Osteoblast (primary cell): ENCODE measurements at places on chromosomes 7 and 10. TPM values are rescaled to one million over a fixed set of nuclear protein-coding genes. Genes with fewer than 3 reads are reported as not detected.

- no peaks in the 10 kb centered on the region for H3K4me1 ChIP-seq
- H3K4me3 ChIP-seq, result no peak overlapping the region
- no peak overlapping the region for H3K27ac ChIP-seq
Observed at GRCh38 chr7:81944058-81944457, 174.2 kb upstream of the HGF start.

The PLA2G12B gene
- not detected in 2 replicates for total RNA-seq

GRCh38 chr7:11213266-11213665 is 239.6 kb downstream of the PHF14 start:
- H3K36me3 ChIP-seq, result no peaks in the 10 kb centered on the region
- H3K27ac ChIP-seq, result no peak overlapping the region
- H3K4me3 ChIP-seq, result no peak overlapping the region
- peaks cover 2% of the 10 kb centered on the region for H3K4me1 ChIP-seq
- DNase-seq, result no peak
- H3K27me3 ChIP-seq, result no peaks in the 10 kb centered on the region

GRCh38 chr7:50197549-50197948 is 104.5 kb upstream of the ZPBP start:
- DNase-seq, result no peak
- H3K4me3 ChIP-seq, result no peak overlapping the region
- no peaks in the 10 kb centered on the region for H3K36me3 ChIP-seq
- no peaks in the 10 kb centered on the region for H3K27me3 ChIP-seq
- no peaks in the 10 kb centered on the region for H3K4me1 ChIP-seq

- no peak overlapping the region for H3K4me3 ChIP-seq
- DNase-seq, result no peak
- H3K27me3 ChIP-seq, result no peaks in the 10 kb centered on the region
Observed at GRCh38 chr7:148045521-148045920, 545.0 kb upstream of the C7orf33 start.

DNA sequence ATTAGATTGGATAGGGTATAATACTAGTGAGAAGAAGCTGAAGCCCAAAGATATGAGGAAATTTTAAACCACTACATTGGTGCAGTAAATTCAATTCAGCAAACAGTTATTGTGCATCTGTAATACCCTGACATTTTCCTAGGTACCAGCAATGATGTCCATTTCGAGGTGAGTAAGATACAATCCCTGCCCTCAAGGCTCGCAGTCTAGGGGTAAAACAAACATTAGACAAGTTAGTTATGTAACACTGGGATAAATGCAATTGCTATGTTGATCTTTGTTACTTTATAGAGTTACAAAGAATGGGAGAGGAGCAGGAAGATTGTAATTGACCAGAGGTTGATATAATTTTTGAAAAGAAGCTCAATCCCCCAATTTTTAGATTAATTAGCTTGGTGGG is 168.1 kb downstream of the PRKG1 start:
- DNase-seq, result no peak
- no peak overlapping the region for H3K27ac ChIP-seq
- H3K4me1 ChIP-seq, result peaks cover 14% of the 10 kb centered on the region
- no peaks in the 10 kb centered on the region for H3K27me3 ChIP-seq
- no peaks in the 10 kb centered on the region for H3K36me3 ChIP-seq

GRCh38 chr7:74299401-74299800 is 10.2 kb downstream of the CLIP2 start:
- H3K27me3 ChIP-seq, result no peaks in the 10 kb centered on the region
- peaks cover 11% of the 10 kb centered on the region for H3K4me1 ChIP-seq
- peak; percentile 34 for DNase-seq
- no peak overlapping the region for H3K4me3 ChIP-seq
- H3K27ac ChIP-seq, result no peak overlapping the region

The TMEM130 gene
- 0.88 and 1.1 TPM in 2 replicates for total RNA-seq

DNA sequence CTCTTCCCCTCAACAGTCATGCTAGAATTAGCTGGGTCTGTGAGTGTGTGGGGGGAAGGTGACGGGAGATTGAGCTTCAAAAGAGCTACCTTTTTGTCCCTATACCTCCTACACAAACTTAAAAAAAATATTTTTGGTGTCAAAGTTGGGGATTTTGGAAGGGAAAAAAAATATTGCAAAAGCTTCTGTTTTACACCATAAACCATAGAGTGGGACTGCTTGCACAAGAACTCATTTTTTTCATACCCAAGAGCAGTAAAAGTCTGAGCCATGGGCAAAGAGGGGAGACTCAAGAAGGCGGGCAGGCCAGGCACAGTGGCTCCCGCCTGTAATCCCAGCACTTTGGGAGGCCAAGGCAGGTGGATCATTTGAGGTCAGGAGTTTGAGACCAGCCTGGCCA is 9.4 kb upstream of the ZDHHC4 start:
- no peaks in the 10 kb centered on the region for H3K27me3 ChIP-seq
- DNase-seq, result no peak
- no peaks in the 10 kb centered on the region for H3K4me1 ChIP-seq
- H3K27ac ChIP-seq, result no peak overlapping the region
- H3K36me3 ChIP-seq, result no peaks in the 10 kb centered on the region
- H3K4me3 ChIP-seq, result no peak overlapping the region

GRCh38 chr10:71835671-71836595 is 15.1 kb downstream of the PSAP start:
- H3K36me3 ChIP-seq, result peaks cover 14% of the 10 kb centered on the region
- H3K4me1 ChIP-seq, result peaks cover 66% of the 10 kb centered on the region
- DNase-seq, result peak; percentile 95
- no peaks in the 10 kb centered on the region for H3K27me3 ChIP-seq
- no peak overlapping the region for H3K4me3 ChIP-seq
- peak overlapping the region; percentile 78 for H3K27ac ChIP-seq

The TMEM184A gene
- total RNA-seq, result under 0.01 TPM in 2 replicates

The DOCK1 gene
- total RNA-seq, result 80.3 and 106 TPM in 2 replicates

- H3K4me1 ChIP-seq, result peaks cover 17% of the 10 kb centered on the region
- H3K4me3 ChIP-seq, result no peak overlapping the region
- H3K27ac ChIP-seq, result no peak overlapping the region
- no peaks in the 10 kb centered on the region for H3K27me3 ChIP-seq
Observed at GRCh38 chr10:30171601-30172000, 112.2 kb upstream of the JCAD start.

The CYP3A4 gene
- not detected in 2 replicates for total RNA-seq

The AQP1 gene
- total RNA-seq, result 0.59 and 0.72 TPM in 2 replicates

DNA sequence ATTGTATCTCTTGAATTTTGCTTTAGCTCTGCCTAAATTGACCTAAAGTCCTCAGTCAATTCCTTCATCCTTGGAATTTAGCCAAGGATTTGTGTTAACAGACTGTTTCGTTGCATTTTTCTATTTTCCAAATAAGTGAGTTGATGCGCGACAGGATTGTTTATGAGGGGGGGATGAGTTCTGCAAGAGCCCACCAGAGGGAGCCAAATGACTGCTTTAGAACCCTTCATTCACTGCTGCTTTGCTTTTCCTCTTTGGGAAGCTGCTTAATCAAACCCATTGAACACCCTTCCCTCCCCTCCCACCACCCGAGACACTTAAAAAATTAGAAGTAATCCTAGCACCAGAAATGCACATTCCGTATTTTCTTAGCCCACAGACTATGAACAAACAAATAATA is 33.7 kb upstream of the PTF1A start:
- no peaks in the 10 kb centered on the region for H3K27me3 ChIP-seq
- H3K36me3 ChIP-seq, result no peaks in the 10 kb centered on the region
- no peak overlapping the region for H3K27ac ChIP-seq

- H3K36me3 ChIP-seq, result no peaks in the 10 kb centered on the region
- no peak overlapping the region for H3K4me3 ChIP-seq
- H3K4me1 ChIP-seq, result peaks cover 31% of the 10 kb centered on the region
Observed at GRCh38 chr7:16739863-16740622, 13.5 kb upstream of the TSPAN13 start.

The AIMP2 gene
- 60.1 and 61.5 TPM in 2 replicates for total RNA-seq

The EPHB6 gene
- total RNA-seq, result 2.4 and 4.0 TPM in 2 replicates

DNA sequence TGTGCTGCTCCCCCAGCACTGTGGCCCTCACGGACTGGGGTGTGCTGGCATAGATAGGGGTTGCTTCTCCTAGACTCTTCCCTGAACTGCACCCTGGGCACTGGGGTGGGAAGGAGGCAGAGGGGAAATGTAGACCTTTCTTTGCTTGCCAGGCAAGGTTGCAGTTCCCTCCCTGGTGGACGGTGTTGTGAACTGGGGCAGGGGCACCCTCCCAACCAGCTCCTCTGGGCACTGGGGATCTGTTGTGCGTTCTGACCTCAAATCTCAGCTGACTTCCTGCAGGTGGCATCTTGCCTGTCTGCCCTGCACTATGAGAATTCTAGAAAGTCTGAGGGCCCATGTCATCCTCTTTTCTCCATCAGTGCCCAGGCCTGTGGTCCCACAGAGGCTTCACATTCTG is 53.9 kb downstream of the ARHGAP22 start:
- no peaks in the 10 kb centered on the region for H3K27me3 ChIP-seq
- H3K27ac ChIP-seq, result no peak overlapping the region
- DNase-seq, result no peak
- H3K4me3 ChIP-seq, result no peak overlapping the region
- peaks cover 78% of the 10 kb centered on the region for H3K36me3 ChIP-seq

DNA sequence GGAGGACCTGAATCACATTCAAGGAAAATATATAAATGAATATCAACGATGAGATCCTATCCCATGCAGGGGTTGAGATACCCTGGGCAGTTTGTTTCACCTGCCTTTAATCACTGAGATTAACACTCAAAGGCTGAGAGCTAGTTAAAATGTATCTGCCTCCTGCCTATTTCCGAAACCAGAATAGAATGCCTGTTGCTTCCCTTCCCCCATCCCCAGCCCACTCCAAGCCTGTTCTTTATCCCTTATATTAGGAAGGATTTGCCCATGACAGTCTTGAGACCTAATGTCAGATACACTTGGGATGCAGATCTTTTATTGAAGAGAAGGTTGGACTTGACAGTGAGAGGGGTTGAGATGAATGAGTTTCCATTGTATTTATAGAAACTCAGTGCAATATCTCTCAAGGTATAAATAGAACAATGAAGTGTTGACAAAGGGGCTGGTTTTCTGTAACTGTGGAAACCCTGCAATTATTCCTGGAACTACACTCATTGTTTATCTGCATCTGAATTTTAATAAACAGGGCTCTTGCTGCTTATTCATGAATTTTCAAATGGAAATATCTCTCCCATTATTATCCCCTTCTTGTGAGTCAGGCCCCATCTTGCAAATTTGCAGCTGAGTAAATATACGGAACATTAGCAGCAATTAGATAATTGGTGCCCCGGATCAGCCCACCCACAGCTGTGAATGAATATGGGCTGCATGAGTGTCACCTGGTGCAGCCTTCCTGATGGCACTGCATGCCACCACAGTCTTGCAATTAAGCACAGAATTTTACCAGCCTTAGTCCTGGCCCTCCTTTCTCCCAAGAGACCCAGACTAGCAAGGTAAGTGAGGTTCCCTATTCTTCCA is 66.7 kb downstream of the SORCS3 start:
- no peaks in the 10 kb centered on the region for H3K4me1 ChIP-seq
- H3K27me3 ChIP-seq, result no peaks in the 10 kb centered on the region
- no peaks in the 10 kb centered on the region for H3K36me3 ChIP-seq
- no peak overlapping the region for H3K4me3 ChIP-seq
- DNase-seq, result no peak

The GNGT1 gene
- not detected in 2 replicates for total RNA-seq

- no peaks in the 10 kb centered on the region for H3K36me3 ChIP-seq
- H3K4me1 ChIP-seq, result no peaks in the 10 kb centered on the region
- DNase-seq, result no peak
Observed at GRCh38 chr7:121475806-121476205, 79.7 kb upstream of the FAM3C start.

GRCh38 chr10:30744106-30744505 is 114.6 kb upstream of the LYZL2 start:
- no peaks in the 10 kb centered on the region for H3K4me1 ChIP-seq
- no peaks in the 10 kb centered on the region for H3K36me3 ChIP-seq
- H3K27me3 ChIP-seq, result no peaks in the 10 kb centered on the region
- no peak overlapping the region for H3K27ac ChIP-seq
- no peak overlapping the region for H3K4me3 ChIP-seq

- peak; percentile 61 for DNase-seq
- no peak overlapping the region for H3K27ac ChIP-seq
- no peak overlapping the region for H3K4me3 ChIP-seq
Observed at GRCh38 chr7:404812-405488, 114.7 kb downstream of the PDGFA start.

DNA sequence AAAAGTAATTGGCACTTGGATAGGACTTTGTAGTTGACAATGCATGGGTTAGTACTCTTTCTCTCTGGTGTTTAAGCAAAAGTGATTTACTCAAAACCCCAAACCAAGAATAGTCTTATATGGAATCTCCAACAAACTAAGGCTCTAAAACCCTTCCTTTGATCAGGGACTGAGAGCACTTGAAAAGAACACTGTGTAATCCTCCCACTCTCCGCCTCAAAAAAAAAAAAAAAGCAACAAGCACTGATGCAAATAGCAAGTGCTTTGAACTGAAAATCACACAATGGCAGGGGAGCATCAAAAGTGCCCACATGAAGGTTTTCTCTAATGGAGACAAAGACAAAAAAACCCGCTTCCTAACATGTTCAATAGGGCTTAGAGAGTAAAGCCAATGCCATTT is 467.9 kb upstream of the AUTS2 start:
- no peak for DNase-seq
- no peaks in the 10 kb centered on the region for H3K27me3 ChIP-seq
- H3K27ac ChIP-seq, result no peak overlapping the region
- H3K36me3 ChIP-seq, result no peaks in the 10 kb centered on the region

DNA sequence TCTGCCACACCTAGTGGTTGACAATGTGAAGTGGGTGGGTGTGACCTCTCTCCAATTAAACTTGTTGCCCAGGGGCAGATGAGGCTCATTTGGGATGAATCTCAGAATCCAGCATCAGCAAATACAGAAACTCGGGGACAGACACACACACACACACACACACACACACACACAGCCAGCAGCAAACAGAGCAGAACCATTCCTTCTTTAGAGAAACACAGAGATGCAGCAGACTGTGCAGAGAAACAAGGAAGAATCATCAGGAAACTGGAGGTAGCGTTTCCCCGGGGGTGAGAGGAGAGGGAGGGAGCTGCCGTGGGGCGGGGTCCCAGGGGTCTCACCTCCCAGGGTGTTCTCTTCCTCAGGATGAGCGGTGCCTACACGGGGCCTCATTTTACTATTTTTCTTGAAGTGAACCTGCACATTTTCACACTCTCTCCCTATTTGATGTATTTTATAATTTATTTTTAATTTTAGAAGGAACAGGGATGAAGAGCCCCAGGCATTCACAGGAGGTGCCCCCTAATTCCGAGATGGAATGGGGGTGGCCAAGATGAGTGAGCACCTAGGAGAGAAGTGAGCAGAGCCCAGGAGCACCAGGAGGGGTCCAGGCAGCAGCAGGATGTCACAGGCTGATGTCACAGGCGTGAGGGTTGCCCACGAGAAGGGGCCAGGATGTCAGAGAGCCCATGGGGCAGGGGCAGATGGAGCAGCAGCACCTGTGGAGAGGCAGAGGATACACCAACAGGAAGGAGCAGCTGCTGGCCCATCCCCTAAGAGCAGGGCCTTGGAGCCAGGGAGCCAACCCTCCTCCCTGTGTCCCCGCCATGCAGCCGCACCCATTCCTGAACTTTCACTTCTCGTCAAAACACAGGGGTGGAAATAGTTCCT is 85.3 kb upstream of the PPP2R2D start:
- H3K27ac ChIP-seq, result no peak overlapping the region
- peak; percentile 27 for DNase-seq
- no peaks in the 10 kb centered on the region for H3K36me3 ChIP-seq
- H3K4me3 ChIP-seq, result no peak overlapping the region
- no peaks in the 10 kb centered on the region for H3K4me1 ChIP-seq

The ABCF2 gene
- total RNA-seq, result 55.1 and 65.9 TPM in 2 replicates

- H3K27ac ChIP-seq, result no peak overlapping the region
- peaks cover 3% of the 10 kb centered on the region for H3K4me1 ChIP-seq
- peak; percentile 84 for DNase-seq
- no peaks in the 10 kb centered on the region for H3K36me3 ChIP-seq
- peaks cover 48% of the 10 kb centered on the region for H3K27me3 ChIP-seq
- H3K4me3 ChIP-seq, result peak overlapping the region; percentile 71
Observed at GRCh38 chr7:18086165-18087025, 58.7 kb upstream of the PRPS1L1 start.

- no peak overlapping the region for H3K27ac ChIP-seq
- no peaks in the 10 kb centered on the region for H3K4me1 ChIP-seq
Observed at GRCh38 chr7:8134089-8134733, 127.8 kb downstream of the ICA1 start.
